ENCODE measurements at places on chromosomes 1 and 21.

- DNase-seq: no peak
Measured at GRCh38 chr1:114128293-114128692, 25.4 kb downstream of the SYT6 start.

DNA sequence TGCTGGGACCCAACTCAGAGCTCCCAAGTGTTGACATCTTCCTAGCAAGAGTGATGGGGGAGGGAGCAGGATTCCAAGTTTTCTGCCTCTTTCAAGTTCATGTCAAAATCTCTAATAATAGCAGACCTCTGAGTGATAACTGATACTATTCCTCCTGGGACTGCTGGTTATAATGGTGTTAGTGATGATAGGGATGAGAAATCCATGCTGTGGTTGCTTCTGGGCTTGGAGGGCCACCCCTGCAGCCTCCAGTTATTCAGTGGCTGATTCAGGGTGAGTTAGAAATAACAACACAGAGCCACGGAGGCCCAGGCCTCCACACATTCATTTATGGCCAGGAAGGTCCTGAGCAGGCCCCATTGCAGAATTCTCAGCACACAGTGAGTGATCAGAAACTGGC is 40.6 kb upstream of the ARTN start:
- DNase-seq: no peak

DNA sequence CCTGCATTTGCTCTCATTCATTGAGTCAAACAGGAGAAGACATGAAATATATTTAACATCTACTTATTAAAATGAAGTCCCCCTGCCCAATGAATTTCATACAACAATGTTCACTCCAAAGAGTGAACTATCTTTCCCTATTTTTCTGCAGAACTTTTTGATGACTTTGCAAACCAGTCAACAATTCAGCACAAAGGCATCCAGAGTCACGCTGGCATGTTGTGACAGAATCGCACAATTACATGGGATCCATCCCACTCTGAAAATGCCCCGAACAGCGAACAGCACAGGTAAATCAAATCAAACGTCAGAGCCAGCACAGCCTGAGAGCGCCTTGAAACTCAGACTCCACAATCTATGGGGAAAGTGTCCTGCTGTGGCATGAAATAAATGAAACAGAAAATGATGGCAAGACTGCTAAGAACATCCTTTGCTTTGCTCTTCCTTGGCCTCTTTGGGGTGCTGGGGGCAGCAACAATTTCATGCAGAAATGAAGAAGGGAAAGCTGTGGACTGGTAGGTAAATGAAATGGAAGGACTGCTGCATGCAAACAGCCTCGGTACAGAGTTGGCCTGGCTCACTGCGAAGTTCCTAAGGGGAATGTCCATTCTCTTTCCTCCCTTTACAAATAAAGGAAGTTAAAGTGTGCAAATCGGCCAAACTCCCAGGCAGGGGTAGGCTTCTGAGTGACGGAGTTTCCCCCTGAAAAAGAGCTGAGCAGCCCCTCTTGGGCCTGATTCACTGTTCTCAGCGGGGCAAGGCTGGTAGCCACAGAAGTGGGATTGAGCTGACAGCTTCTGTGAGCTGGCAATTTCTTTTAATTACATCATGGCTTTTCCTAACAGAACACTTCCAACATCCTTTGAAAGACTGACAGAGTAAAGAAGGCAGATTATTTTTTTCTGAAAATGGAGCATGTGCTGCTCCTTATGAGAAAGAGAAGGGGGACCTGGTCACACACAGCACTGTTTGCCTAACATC is at the start of gene DNASE2B:
Gene DNASE2B, plus strand, starts transcription at position 310 of the 981 bp plus-strand sequence. Its CDS starts 81 bp downstream, at position 391.
- DNase-seq: no peak

DNA sequence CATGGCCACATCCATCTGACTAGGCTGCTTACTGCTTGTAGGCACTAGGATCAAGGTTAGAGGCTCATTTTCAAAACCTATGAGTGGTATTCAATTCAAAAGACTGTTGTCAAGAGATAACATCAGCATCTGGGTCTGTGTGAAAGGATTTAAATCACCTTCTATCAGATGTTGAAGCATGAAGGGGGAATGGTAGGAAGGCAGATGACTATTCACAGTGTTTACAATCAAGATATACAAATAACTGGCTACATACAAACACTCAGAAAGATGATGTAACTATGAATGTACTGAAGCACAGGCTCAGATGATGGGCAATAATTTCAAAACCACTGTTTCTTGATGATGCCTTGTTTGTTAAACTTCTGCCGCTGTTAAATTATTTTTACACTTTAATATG is 249.2 kb downstream of the SLC45A1 start:
- no peak for DNase-seq
